ENCODE measurements at places on chromosomes 3 and 15. TPM values are rescaled to one million over a fixed set of nuclear protein-coding genes. Genes with fewer than 3 reads are reported as not detected.

TM4SF18 gene
- total RNA-seq, result 16.6 TPM

CX3CR1 gene
- total RNA-seq, result 1.5 TPM

GOLGA8S gene
- total RNA-seq, result 0.10 TPM

GPR15 gene
- total RNA-seq, result not detected

TERC gene
- 69.1 TPM for total RNA-seq

PPP1R14D gene
- total RNA-seq, result not detected

KLF15 gene
- total RNA-seq, result 5.9 TPM

SKIL gene
- total RNA-seq, result 46.7 TPM

CCR2 gene
- 2.9 TPM for total RNA-seq

GPR176 gene
- total RNA-seq, result 10.3 TPM

MRPL47 gene
- total RNA-seq, result 26.8 TPM

ACTC1 gene
- total RNA-seq, result 126 TPM

ROBO2 gene
- total RNA-seq, result 42.3 TPM

TNFSF10 gene
- 19.8 TPM for total RNA-seq

SYNPR gene
- total RNA-seq, result 0.20 TPM

LRRIQ4 gene
- not detected for total RNA-seq

IRAK2 gene
- 3.8 TPM for total RNA-seq

LXN gene
- total RNA-seq, result 14.1 TPM

INAFM2 gene
- 9.3 TPM for total RNA-seq

TMEM207 gene
- total RNA-seq, result not detected

MFGE8 gene
- total RNA-seq, result 51.5 TPM

Measured in skin of body (tissue), 3 donors.